Heart left ventricle (tissue), 16 donors: ENCODE measurements at places on chromosomes 1 and 21. TPM values are rescaled to one million over a fixed set of nuclear protein-coding genes. Genes with fewer than 3 reads are reported as not detected.

- no peak overlapping the region for H3K4me3 ChIP-seq
- H3K36me3 ChIP-seq: peaks cover 96% of the 10 kb centered on the region
- no peaks in the 10 kb centered on the region for H3K27me3 ChIP-seq
- no peak for DNase-seq
- no peak overlapping the region for H3K27ac ChIP-seq
- H3K4me1 ChIP-seq: peaks cover 12% of the 10 kb centered on the region
Observed at GRCh38 chr1:55131801-55132200, 83.4 kb downstream of the USP24 start.

- H3K4me3 ChIP-seq: no peak overlapping the region
- no peaks in the 10 kb centered on the region for H3K4me1 ChIP-seq
- no peak overlapping the region for H3K27ac ChIP-seq
- no peaks in the 10 kb centered on the region for H3K36me3 ChIP-seq
- no peaks in the 10 kb centered on the region for H3K27me3 ChIP-seq
Observed at GRCh38 chr1:44572572-44572879, 101.8 kb downstream of the TMEM53 start.

The PLA2G2C gene
- total RNA-seq: not detected

- DNase-seq: no peak
- peaks cover 9% of the 10 kb centered on the region for H3K4me1 ChIP-seq
- no peaks in the 10 kb centered on the region for H3K36me3 ChIP-seq
- no peak overlapping the region for H3K27ac ChIP-seq
- peaks cover 48% of the 10 kb centered on the region for H3K27me3 ChIP-seq
Observed at GRCh38 chr1:57423135-57423655, 665 bp downstream of the DAB1 start.

DNA sequence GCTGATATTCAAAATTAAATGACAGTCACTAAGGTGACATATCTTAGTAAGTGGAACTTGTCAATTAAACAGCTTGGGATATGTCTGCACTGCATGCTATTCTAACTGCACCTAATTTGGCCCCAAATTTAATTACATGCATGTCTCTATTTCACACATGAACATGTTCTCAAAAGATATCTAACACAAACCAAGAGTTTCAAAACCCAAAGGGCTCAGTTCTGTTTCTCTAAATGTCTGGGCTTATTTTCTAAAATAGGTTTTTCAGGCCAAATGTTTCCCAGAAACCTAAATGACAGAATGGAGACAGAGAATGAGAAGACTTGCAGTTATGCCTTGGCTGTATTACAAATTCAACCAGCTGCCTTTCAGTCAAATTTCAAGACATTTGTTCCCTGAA is 11.3 kb downstream of the RAB29 start:
- no peak overlapping the region for H3K4me3 ChIP-seq
- H3K27me3 ChIP-seq: no peaks in the 10 kb centered on the region
- no peak overlapping the region for H3K27ac ChIP-seq

- no peaks in the 10 kb centered on the region for H3K36me3 ChIP-seq
- peak; percentile 12 for DNase-seq
- no peak overlapping the region for H3K4me3 ChIP-seq
- no peaks in the 10 kb centered on the region for H3K27me3 ChIP-seq
- H3K4me1 ChIP-seq: no peaks in the 10 kb centered on the region
Observed at GRCh38 chr21:42560517-42561179, 47.0 kb downstream of the SLC37A1 start.

- H3K36me3 ChIP-seq: no peaks in the 10 kb centered on the region
- no peaks in the 10 kb centered on the region for H3K27me3 ChIP-seq
- no peaks in the 10 kb centered on the region for H3K4me1 ChIP-seq
- no peak overlapping the region for H3K27ac ChIP-seq
Observed at GRCh38 chr1:152533327-152533938, 19.2 kb downstream of the CRCT1 start.

DNA sequence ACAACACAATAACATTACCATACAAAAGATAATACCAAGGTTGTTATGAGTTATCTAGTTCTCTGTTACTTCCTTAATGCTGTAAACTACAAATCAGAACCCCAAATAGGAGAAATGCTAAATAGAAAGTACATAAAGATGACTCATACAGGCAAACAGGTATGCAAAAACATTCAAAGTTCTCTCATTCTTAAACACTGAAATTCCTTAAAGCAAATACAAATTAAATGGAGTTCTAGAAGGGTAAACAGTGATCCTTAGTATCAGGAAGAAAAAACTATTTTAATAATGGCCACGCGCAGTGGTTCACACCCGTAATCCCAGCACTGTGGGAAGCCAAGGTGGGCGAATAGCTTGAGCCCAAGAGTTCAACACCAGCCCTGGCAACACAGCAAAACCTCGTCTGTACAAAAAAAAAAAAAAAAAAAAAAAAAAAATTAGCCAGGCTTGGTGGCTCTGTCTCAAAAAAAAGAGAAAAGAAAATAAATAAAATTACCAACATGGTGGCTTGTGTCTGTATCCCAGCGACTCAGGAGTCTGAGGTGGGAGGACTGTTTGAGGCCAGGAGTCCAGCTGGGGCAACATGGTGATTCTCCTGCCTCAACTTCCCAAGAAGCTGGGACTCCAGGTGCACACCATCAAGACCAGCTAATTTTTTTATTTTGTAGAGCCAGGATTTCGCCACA is 17.5 kb downstream of the FBXO42 start:
- no peaks in the 10 kb centered on the region for H3K27me3 ChIP-seq
- no peak for DNase-seq
- no peak overlapping the region for H3K27ac ChIP-seq
- no peaks in the 10 kb centered on the region for H3K36me3 ChIP-seq
- peaks cover 30% of the 10 kb centered on the region for H3K4me1 ChIP-seq

The KIAA1614 gene
- 7.1 TPM for total RNA-seq

DNA sequence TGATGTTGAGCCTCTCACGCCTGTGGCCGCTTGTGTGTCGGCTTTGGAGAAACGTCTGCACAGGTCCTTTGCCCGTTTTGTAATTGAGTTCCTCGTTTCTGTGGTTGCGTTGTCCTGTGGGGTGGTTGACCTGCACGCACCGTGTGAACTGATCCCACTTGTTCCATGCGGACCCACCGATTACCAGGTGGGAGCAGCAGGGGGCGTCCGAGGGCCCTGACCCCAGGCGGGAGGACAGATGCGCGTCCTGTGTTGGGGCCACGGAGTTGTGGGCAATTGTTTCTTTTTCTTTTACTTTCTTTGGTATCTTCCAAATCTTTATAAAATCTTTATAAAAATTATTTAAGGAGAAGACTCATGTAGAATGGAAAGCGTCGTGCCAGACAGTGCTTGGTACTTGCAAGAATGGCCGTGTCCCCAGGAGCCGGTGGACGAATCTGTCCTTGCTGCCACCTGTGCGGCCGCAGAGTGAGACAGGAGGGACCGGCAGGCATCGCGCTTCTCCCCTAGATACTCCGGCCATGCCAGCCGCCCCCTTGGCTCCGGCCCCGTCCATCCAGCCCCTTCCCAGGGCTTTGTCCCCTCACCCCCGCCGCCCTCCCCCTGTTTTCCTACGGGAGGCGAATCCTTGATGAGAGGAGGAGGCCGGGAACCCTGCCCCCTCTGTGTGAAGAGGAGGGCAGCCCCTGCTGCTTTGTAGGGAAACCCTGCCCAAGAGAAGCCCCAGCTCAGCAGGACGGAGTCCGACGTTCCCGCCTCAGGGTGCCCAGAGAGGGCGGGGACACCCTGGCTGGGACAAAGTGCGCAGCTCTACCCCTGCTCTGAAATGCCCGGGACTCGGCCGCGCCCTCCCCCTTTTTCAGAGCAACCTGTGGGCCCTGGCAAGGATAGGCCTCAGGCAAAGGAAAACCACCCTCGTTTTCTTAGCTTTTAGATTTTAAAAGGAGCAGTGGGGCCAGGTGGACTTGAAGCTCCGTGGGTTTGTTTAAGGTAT is 41.7 kb downstream of the PRKCZ start:
- H3K36me3 ChIP-seq: no peaks in the 10 kb centered on the region
- H3K4me1 ChIP-seq: no peaks in the 10 kb centered on the region
- H3K4me3 ChIP-seq: no peak overlapping the region
- no peaks in the 10 kb centered on the region for H3K27me3 ChIP-seq
- H3K27ac ChIP-seq: no peak overlapping the region

DNA sequence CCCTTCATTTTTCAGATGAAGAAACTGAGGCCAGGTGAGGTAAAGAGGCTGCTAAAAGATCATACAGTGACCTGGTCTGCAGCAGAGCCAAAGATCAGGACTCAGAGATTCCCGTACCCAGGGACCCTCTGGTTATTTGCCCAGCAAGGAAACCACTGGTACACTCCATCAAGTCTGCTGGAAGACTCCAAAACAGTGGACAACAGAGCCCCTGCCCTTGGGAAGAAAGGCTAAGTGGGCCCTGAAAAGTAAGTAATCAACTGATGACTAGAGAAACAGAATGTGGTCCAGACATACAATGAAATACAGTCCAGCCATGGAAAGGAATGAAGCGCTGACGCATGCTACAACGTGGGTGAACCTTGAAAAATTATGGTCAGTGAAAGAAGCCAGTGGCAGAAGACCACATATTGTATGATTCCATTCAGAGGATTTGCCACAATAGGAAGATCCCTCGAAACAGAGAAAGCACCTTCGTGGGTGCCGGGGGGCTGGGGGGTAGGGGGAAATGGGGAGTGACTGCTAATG is 106.4 kb downstream of the ETS2 start:
- H3K4me1 ChIP-seq: peaks cover 49% of the 10 kb centered on the region
- peak overlapping the region; percentile 76 for H3K27ac ChIP-seq
- no peak overlapping the region for H3K4me3 ChIP-seq

DNA sequence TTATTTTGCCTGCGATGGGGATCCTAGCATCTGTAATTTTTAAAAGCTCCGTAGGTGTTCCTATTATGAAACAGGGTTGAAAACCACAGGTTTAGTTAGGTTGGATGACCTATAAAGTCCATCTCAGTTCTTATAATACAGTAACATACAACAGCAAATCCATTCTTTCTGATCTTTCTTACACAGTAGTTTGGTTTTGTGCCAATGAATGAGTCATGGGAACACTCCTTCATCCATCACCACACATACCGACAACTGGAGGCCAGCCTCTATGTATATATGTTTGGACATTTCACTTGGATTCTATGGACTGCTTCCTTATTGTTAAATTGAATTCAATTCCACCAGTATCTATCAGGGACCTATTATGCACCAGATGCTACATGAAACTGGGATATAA is 118.4 kb upstream of the L1TD1 start:
- H3K27ac ChIP-seq: no peak overlapping the region
- DNase-seq: no peak
- H3K4me3 ChIP-seq: no peak overlapping the region
- no peaks in the 10 kb centered on the region for H3K4me1 ChIP-seq

GRCh38 chr1:182670032-182670749 is 14.2 kb downstream of the RGS8 start:
- peaks cover 11% of the 10 kb centered on the region for H3K4me1 ChIP-seq
- DNase-seq: no peak
- H3K27ac ChIP-seq: no peak overlapping the region
- H3K4me3 ChIP-seq: no peak overlapping the region

GRCh38 chr1:205064741-205065316 is 19.4 kb downstream of the TMEM81 start:
- H3K36me3 ChIP-seq: no peaks in the 10 kb centered on the region
- peaks cover 8% of the 10 kb centered on the region for H3K4me1 ChIP-seq
- H3K4me3 ChIP-seq: no peak overlapping the region
- H3K27ac ChIP-seq: no peak overlapping the region
- no peaks in the 10 kb centered on the region for H3K27me3 ChIP-seq

DNA sequence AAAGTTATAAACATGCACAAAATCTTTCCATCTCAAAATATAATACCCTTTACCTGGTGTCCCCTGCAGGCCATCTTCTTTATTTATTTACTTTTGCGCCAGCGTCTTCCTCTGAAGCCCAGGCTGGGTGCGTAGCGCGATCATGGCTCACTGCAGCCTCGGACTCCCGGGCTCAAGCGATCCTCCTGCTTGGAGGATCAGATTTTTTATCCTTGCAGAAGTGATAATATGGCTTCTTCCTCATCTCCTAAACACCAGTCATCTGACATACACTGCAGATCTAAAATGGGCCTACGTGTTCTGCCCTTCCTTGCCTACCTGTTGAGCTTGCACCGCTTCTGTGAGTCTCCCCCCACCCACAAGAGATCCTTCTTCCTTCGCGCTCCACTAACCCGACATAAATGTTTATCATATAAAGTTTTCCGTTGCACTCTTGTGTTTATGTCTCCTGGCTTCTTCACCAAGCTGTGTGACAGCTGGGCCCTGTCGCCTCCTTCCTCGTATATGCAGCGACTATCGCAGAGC is 506 bp upstream of the SRP9 start:
- peak overlapping the region; percentile 78 for H3K4me3 ChIP-seq
- peaks cover 58% of the 10 kb centered on the region for H3K4me1 ChIP-seq
- no peak for DNase-seq
- H3K27ac ChIP-seq: peak overlapping the region; percentile 95

The GUCA2B gene
- not detected for total RNA-seq

- no peaks in the 10 kb centered on the region for H3K27me3 ChIP-seq
- no peaks in the 10 kb centered on the region for H3K4me1 ChIP-seq
- no peaks in the 10 kb centered on the region for H3K36me3 ChIP-seq
- no peak overlapping the region for H3K4me3 ChIP-seq
- no peak overlapping the region for H3K27ac ChIP-seq
- no peak for DNase-seq
Observed at GRCh38 chr1:24470592-24470991, 32.0 kb upstream of the RCAN3 start.

- H3K27ac ChIP-seq: no peak overlapping the region
- DNase-seq: no peak
- no peaks in the 10 kb centered on the region for H3K4me1 ChIP-seq
- no peak overlapping the region for H3K4me3 ChIP-seq
Observed at GRCh38 chr1:91490501-91490900, 10.2 kb upstream of the CDC7 start.

GRCh38 chr1:60916906-60917305 is 165.5 kb upstream of the NFIA start:
- no peaks in the 10 kb centered on the region for H3K36me3 ChIP-seq
- no peaks in the 10 kb centered on the region for H3K27me3 ChIP-seq
- no peak for DNase-seq
- no peaks in the 10 kb centered on the region for H3K4me1 ChIP-seq
- peak overlapping the region; percentile 47 for H3K27ac ChIP-seq
- H3K4me3 ChIP-seq: no peak overlapping the region

DNA sequence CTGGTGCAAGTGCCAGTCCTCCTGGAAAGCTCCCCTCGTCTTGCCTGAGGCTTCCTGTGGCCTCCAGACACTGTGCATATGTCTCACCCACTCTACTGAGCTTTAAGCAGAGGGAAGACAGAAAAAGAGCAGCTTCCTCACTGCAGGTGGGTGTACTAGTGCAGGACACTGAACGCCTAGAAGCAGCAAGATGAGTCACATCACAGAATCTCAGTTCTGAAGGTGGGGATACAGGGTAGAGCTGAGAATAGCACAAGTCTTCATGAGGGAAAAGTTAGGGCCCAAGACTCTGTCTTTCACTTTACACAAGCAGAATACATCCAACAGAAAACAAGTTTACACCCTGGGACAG is 37.4 kb downstream of the PCAT6 start:
- H3K4me3 ChIP-seq: no peak overlapping the region
- no peaks in the 10 kb centered on the region for H3K4me1 ChIP-seq
- no peaks in the 10 kb centered on the region for H3K36me3 ChIP-seq
- H3K27ac ChIP-seq: no peak overlapping the region
- no peaks in the 10 kb centered on the region for H3K27me3 ChIP-seq
- no peak for DNase-seq

GRCh38 chr1:7013833-7014639 is 228.8 kb downstream of the CAMTA1 start:
- no peaks in the 10 kb centered on the region for H3K36me3 ChIP-seq
- no peak overlapping the region for H3K4me3 ChIP-seq
- peak overlapping the region; percentile 82 for H3K27ac ChIP-seq
